ENCODE measurements at places on chromosomes 16 and 17.
A peak's percentile ranks its signal among the peaks of the same experiment; 100 is the strongest.

DNA sequence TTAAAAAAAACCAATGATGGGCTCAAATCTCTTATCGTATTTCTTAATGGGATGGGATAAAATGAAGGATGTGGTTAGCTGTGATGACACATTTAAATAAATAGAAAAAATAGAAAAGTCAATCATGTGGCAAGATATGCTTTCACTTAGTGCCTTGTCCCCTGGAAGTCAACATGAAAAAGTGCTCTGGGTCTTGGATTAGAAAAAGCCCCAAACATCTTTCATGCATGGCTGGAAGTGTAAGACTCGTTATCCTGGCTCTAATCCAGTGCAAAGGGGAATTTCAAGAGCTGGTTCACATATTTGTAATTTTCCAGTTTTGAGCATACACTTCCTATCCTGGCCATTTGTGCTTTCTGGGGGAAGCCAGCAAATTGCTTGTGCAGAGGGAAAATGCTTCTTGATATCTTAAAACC, 160.9 kb downstream of the MAP2K6 start:
- peak; percentile 45 for DNase-seq

- DNase-seq = no peak
Observed at GRCh38 chr17:2475056-2475455, 36.6 kb downstream of the METTL16 start.

DNA sequence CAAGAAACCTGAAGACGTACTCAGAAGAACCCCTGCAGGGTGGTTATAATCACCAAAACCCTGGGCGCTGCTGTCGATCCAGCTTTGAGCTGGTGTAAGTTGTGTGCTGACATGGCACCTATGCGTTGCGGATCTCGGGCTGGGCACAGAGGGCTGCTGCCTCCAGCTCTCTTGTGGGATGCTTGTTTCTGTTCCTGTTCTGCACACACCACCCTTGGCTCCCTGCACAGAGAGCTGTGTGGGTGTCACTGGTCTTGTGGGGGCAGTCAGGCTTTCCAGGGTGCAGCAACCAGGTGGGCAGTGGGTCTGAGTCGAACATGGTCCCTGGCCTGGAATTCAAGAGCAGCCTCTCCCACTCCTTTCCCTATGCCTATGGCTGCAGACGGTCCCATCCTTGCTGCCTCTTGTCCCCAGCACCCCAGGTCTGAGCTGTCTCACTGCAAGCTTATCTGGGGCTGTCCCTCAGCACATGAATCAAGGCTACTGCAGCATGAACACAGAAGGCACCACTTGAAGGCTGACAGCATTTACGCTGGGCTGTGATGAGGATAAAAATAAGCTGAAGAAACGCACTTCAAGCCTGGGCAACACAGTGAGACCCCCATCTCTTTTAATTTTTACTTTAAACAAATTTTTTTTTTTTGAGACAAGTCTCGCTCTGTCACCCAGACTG, 20.1 kb downstream of the ZNF276 start:
- no peak for DNase-seq

DNA sequence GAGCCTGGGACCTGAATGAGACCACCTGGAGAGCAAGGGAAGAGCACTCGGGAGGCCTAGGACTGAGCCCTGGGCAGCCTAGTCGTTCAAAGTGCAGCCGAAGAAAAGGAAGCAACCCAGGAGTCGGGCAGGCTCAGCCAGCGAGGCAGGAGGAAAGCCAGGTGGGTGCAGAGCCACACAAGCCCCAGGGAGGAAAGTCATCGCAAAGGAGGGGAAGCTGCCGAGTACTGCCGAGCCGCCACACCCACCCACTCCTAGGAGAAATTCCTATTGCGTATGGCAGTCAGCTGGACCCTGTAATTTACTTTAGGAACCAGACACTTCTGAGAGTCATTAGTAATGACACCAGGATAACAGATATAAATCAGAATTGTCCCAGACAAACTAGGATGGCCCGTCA, 187.6 kb downstream of the KATNIP start:
- DNase-seq = no peak

DNA sequence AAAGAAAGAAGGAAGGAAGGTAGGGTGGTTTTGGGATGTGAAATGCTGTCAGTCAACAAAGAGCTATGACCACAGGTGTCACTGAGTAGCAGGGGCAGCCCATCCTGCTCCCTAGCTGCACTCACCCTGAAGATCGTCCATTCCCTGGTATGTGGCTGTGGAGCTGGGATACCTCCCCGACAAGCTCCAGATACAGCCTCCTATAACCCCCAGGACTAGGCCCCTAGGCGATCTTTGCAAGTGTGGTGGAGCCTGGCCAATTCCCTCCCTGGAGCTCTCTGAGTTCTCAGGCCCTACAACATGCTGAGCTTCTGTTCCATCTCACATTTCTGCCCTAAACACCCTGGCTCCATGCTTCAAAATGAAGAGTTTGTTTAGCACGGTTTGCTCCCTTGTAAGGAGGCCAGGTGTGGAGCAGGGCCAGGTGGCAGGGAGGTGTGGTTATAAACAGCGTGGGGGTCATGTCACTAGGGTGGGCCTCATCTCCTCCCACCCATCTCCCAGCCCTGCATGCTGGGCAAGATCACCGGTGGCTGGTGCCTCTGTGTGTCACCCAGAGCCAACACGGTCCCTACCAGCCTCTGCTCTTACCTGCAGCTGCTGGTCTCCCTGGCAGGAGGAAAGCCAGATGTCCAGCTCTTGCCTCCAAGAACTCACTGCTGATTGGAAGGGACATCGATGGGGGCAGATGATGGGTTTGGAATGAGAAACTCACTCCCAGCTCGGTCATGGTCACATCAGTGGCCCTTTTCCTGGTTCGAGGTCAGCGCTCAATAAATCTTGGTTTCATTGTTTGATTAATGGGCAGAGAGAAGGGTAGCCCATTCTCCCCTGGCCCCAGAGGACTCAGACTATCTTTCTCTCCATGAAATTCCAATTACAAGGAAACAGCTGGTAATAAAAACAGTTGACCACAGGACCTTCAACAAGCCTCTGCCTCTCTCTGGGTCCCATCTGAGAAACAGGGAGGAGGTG, 511.0 kb upstream of the CDH5 start:
- DNase-seq = no peak

- no peak for DNase-seq
Observed at GRCh38 chr17:21211825-21212479, 2.0 kb downstream of the TMEM11 start.

GRCh38 chr17:65529040-65529633, 32.3 kb downstream of the AXIN2 start:
- DNase-seq = no peak

GRCh38 chr16:22799113-22799512, 14.8 kb upstream of the HS3ST2 start:
- DNase-seq = no peak

DNA sequence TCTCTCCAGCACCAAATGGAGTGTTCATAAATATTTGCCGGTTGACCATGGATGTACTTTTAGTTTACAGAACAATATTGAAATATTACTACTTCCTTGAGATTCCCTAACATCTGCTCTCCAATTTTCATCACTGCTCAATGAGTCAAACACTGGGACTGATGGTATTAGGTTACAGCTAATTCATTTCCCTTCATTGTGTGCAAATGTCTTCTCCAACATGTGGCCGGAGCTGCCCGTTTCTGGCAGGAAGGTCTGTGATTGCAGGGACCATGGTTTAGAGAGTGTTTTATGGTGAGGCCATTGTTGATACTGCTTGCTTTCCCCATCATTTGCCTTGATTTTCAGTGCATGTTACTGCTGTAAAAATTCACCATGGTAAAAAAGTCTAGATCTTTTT, 209.3 kb downstream of the HS3ST3B1 start:
- DNase-seq = no peak

GRCh38 chr17:900336-900934, 79.1 kb downstream of the NXN start:
- DNase-seq = no peak

GRCh38 chr17:51165680-51166197, 472 bp upstream of the NME2 start:
- DNase-seq = no peak

DNA sequence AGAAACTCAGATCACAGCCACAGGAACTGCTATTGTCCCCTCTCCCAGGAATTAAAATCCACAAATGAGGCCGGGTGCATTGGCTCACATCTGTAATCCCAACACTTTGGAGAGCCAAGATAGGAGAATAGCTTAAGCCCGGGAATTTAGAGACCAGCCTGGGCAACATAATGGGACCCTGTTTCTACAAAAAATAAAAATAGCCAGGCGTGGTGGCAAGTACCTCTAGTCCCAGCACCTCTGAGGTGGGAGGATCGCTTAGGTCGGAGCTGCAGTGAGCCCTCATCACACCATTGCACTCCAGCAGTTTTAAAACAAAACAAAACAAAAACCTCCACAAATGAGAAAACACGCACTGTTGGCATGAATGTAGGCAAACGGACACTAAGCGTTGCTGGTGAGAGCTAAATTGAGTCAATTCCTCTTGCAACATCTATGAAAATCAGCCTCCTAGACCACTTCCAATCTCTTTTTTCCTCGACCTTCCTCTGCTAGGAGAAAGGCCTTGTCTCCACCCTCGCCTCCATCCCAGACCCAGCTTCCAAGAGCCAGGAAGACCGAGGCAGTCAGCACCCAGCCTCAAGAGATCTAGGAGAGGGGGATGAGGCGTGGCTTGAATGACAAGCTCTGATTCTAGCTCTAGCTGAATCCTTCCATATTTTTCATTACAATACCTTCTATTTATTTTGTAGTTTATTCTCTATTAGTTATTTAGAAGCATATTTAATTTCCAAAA, 14.8 kb downstream of the TLE7 start:
- no peak for DNase-seq

DNA sequence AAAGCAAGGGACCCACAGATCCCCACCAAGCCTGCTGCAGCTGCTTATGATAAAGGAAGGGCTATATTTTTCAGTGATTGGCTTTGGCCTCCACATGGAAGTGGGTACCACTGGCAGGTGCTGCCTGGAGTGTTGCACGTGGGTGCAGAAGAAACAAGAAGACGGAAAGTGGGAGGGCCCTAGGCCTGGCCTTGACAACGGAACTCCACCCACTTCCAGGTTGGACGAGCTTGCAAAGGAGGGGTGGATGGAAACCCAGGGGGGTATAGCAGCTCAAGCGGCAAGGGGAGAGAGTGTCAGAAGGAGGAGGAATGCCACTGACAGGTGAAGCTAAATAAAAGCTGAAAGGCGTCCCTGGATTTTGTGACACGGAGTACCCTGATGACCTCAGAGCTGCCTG, 20.3 kb downstream of the TRIM25 start:
- DNase-seq = no peak

GRCh38 chr17:75697651-75698291, 23.5 kb upstream of the ITGB4 start:
- DNase-seq = no peak

- peak; percentile 40 for DNase-seq
Observed at GRCh38 chr16:49755313-49755620, 100.6 kb downstream of the ZNF423 start.

DNA sequence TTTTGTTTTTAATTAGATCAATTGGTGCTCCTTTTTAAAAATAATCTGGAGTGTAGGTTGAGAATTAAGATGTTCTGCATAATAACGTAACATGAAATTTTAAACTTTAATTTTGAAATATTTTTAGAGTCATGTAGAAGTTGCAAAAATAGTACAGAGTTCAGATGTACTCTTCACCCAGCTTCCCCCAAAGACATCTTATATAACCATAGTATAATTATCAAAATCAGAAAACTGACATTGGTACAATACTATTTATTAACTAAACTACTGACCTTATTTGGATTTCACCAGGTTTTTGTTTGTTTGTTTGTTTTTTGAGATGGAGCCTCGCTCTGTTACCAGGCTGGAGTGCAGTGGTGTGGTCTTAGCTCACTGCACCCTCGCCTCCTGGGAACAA, 76.9 kb downstream of the PPM1E start:
- no peak for DNase-seq

DNA sequence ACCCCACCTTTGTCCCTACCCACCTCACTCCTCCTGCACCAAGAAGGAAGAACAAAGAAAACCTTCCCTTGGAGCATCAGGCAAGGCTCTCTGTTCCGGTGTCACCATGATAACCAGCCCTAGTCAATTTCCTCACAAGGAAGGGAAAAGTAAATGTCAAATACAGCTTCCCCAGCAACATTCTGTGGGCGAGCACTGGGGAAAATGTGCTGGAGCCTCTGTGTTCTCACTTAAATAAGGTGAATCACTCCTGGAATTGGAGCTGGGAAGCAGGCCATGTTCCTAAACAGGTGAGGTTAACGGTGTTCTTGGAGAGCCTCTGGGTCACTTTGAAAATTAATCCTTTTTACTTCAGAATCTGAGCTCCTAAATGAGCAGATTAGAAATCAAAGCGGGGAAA, 427.9 kb upstream of the ERCC4 start:
- DNase-seq = no peak

DNA sequence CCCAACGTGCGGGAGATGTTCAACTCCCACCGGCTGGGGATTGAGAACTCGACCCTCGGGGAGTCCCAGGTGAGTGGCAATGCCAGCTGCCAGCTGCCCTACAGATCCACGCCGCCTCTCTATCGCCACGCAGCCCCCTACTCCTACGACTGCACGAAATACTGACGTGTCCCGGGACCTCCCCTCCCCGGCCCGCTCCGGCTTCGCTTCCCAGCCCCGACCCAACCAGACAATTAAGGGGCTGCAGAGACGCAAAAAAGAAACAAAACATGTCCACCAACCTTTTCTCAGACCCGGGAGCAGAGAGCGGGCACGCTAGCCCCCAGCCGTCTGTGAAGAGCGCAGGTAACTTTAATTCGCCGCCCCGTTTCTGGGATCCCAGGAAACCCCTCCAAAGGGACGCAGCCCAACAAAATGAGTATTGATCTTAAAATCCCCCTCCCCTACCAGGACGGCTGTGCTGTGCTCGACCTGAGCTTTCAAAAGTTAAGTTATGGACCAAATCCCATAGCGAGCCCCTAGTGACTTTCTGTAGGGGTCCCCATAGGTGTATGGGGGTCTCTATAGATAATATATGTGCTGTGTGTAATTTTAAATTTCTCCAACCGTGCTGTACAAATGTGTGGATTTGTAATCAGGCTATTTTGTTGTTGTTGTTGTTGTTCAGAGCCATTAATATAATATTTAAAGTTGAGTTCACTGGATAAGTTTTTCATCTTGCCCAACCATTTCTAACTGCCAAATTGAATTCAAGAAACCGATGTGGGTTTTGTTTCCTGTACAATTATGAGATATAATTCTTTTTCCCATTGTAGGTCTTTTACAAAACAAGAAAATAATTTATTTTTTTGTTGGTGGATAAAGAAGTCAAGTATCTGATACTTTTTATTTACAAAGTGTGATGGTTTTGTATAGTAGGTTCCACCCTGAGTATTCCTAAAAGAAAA, 2.3 kb downstream of the FOXC2 start:
- DNase-seq = no peak

GRCh38 chr17:57493171-57493570, 236.8 kb downstream of the MSI2 start:
- no peak for DNase-seq

DNA sequence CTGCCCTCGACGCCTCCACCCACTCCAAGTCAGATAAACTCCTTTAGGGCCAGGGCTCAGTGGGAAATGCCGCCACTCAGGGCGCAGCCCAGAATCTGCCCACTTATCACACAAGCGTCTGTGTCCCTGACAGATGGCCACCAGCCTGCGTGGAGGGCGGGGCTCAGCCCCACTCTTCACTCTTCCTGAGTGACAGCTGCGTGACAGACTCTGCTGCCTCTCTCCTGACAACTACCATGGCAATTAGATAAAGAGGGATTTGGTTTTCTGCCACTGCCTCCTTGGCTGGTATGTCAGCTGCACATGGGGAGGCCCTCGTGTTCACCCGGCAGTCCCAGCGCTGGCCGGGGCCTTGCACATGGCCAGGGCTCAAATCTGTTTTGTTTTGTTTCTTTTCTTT, 96.2 kb downstream of the RTN4RL1 start:
- DNase-seq = no peak
